Activated B cell treated with CpG ODN at 0.5 μM for 24 hours (primary cell): ENCODE measurements at places on chromosomes 12 and 14. TPM values are rescaled to one million over a fixed set of nuclear protein-coding genes. Genes with fewer than 3 reads are reported as not detected.

- peaks cover 28% of the 10 kb centered on the region for H3K4me1 ChIP-seq
- H3K36me3 ChIP-seq, result peaks cover 12% of the 10 kb centered on the region
- no peak overlapping the region for H3K27ac ChIP-seq
- H3K27me3 ChIP-seq, result peaks cover 4% of the 10 kb centered on the region
- no peak overlapping the region for H3K4me3 ChIP-seq
Observed at GRCh38 chr14:58198086-58198485, 1.9 kb upstream of the ACTR10 start.

DNA sequence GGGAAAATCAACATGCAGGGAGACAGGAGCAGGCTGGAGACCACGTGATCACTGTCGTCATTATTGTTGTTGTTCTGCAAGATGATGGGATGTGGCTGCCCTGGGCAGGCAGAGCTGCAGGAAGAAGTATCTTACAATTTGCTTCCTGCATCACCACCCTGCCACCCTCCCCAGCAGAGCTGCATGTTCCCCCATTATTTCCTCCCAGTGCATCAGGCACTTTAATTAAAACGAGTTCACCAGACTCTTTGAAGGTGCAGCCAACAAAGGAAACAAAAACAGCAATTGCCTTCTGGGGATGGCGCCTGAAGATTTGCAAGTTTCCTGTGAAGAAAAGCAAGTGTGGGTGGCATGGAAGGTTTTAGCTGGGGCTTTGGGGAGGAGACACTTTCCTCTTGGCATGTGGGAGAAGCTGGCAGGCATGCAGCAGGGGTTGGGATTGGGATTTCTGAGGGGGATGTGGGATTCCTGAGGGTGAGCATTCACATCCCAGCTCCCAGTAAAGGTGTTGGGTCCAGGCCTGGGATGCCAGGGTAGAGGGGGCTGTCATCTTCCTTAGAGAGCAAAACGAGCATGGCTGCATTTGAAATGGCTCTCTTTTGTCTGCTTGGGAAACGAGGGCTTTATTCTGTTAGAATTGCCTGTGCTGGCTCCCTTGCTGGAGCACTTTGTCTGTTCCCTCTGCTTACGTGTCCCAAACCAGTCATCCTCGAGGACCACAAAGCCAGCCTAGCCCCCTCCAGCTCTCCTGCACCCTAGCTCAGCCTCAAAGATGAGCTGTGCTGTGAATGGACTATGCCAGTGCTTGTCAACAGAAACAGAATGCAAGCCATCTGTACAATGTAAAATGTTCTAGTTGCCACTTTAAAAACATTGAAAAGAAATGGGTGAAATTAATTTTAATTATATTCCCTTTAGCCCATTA is 11.5 kb upstream of the C14orf132 start:
- H3K4me1 ChIP-seq, result no peaks in the 10 kb centered on the region
- H3K27ac ChIP-seq, result no peak overlapping the region
- peaks cover 14% of the 10 kb centered on the region for H3K27me3 ChIP-seq
- H3K4me3 ChIP-seq, result no peak overlapping the region
- H3K36me3 ChIP-seq, result no peaks in the 10 kb centered on the region

DNA sequence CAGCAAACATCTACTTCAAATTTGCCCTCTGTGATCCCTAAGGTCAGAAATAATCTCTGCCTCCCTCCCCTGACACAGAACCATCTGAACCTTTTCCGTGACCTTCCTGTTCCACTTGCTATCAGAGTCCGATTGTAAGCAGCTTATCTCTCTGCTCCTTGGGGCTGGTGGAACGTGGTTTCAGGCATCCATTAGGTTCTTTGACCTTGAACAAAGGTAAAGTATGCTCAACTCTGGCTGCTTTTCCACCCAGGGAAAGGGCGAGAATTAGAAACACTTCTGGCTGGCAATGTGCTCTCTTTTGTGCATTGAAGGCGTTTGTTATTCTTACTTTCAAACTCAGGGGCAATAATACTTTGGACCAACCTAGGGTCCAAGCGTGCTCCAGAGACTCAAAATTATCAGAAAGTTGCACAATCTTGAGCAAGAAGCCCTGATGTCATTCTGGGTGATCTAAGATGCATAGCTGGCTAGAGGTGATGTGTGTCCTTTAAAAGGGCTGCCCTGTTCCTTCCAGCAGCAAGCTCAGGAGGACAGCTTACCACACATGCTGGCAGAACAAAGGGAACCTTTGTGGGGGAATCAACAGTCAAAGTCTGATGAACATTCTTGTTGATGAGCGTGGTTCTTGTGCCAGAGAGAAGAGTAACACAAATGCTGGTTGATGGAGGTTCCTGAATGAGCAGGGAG is 29.8 kb downstream of the ADGRD1 start:
- no peak for DNase-seq
- H3K27me3 ChIP-seq, result peaks cover 10% of the 10 kb centered on the region
- no peaks in the 10 kb centered on the region for H3K36me3 ChIP-seq
- peaks cover 47% of the 10 kb centered on the region for H3K4me1 ChIP-seq
- no peak overlapping the region for H3K4me3 ChIP-seq

DNA sequence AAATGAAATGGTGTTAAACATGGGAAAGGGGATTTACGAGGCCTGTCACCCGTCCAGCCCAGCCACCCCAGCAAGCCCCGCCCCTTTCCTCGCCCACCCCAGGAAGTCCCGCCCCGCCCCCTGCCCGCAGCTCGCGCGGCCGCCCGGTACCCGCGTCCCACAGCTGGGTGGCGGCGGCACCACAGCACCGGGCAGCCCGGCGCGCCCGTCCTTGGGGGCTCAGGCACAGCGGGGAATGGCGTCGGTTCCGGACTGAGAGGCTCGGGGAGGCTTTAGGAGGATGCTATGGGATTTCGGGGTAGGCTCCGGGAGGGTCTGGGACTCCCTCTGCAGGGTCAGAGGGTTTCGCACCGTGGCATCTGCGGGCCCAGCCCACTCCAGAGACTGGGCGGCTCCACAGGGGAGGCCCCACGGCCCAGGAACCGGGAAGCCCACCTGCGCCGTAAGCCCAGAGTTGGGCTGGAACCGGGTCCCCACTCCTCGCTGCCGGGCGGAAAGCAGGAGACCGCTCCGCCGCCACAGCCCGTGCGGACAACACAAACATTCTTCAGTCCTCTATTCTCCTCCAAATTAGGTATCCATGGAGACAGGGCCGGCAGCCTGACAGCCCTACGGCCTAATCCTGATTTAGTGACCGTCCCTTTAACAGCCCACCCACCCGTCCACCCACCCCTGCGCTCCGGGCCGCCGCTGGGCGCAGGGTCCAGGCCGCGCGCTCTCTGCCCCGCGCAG is 1.4 kb downstream of the FIGNL2 start:
- H3K4me1 ChIP-seq, result peaks cover 15% of the 10 kb centered on the region
- H3K4me3 ChIP-seq, result peak overlapping the region; percentile 79
- no peaks in the 10 kb centered on the region for H3K36me3 ChIP-seq
- peak; percentile 41 for DNase-seq

GRCh38 chr12:34388636-34389377 is 366.5 kb downstream of the ALG10 start:
- H3K36me3 ChIP-seq, result no peaks in the 10 kb centered on the region
- no peak overlapping the region for H3K27ac ChIP-seq
- H3K4me3 ChIP-seq, result no peak overlapping the region
- H3K27me3 ChIP-seq, result peaks cover 2% of the 10 kb centered on the region

NFATC4 gene
- total RNA-seq, result 9.4 and 11.2 TPM in 2 replicates

NINJ2 gene
- total RNA-seq, result 3.0 and 3.6 TPM in 2 replicates

BIN2 gene
- total RNA-seq, result 22.2 and 25.6 TPM in 2 replicates

GRCh38 chr14:94113908-94114588 is 3.5 kb downstream of the IFI27 start:
- no peaks in the 10 kb centered on the region for H3K4me1 ChIP-seq
- no peaks in the 10 kb centered on the region for H3K36me3 ChIP-seq
- no peak for DNase-seq
- H3K4me3 ChIP-seq, result no peak overlapping the region

DNA sequence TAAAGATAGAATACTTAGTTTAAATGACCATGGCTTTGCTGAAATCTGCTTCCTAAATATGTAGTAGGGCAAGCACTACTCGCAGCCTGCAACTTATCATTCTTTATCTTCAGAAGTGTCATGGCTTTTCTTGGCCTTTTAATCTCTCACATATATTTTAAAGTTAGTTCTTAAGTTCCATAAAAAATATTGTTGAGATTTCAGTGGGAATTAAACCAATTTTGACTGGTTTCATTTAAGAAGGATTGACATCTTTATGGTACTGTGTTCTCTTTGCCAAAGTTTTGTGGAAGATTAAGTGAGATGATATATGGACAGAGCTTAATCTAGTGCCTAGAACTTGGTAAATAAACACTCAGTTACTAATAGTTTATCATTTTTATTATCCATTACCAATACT is 56.7 kb downstream of the KIAA0586 start:
- H3K27ac ChIP-seq, result no peak overlapping the region
- H3K36me3 ChIP-seq, result peaks cover 42% of the 10 kb centered on the region
- no peaks in the 10 kb centered on the region for H3K27me3 ChIP-seq
- peaks cover 13% of the 10 kb centered on the region for H3K4me1 ChIP-seq
- H3K4me3 ChIP-seq, result no peak overlapping the region
- no peak for DNase-seq

DNA sequence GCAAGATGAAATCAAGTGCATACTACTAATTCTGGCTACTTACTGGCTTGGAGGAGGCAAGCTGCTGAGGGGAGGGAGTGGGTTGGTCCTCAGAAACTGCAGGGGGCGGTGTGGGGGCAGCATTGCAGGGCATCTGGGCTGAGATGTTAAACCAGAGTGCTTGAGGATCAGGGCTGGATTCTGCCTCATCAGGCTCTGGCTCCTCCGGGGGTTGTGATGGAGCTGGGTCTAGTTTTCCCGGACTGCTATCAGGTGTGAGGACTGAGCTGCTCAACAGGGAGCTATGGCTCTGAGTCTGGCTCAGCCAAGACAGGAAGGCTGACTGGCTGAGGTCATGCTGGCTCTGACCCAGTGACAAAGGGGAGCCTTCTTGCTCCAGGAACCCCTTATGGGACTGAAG is 28.6 kb downstream of the BAZ2A start:
- peaks cover 93% of the 10 kb centered on the region for H3K36me3 ChIP-seq
- H3K27ac ChIP-seq, result peak overlapping the region; percentile 41
- H3K4me1 ChIP-seq, result no peaks in the 10 kb centered on the region
- H3K4me3 ChIP-seq, result no peak overlapping the region
- no peaks in the 10 kb centered on the region for H3K27me3 ChIP-seq
